ENCODE measurements at places on chromosomes 4 and X. TPM values are rescaled to one million over a fixed set of nuclear protein-coding genes. Genes with fewer than 3 reads are reported as not detected.

DNA sequence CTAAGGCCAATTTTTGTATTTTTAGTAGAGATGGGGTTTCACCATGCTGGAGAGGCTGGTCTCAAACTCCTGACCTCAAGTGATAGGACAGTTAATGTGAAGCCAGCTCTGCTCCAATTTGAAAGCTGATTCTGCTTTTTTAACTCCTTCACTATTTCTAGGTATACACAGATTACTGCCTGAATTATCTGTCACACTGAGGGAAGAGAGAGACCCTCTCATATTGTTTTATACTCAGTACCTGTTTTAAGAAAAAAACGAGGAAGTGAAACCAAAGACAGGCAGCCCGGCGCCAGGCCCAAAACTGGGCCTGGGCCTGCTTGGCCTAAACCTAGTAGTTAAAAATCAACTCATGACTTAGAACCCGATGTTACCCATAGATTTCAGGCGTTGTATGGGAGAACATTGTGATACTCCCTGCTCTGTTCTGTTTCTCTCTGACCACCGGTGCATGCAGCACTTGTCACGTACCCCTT, 1601.5 kb upstream of the PCDH10 start:
- no peak for DNase-seq
- no peaks in the 10 kb centered on the region for H3K27me3 ChIP-seq
- H3K4me3 ChIP-seq: no peak overlapping the region
- no peaks in the 10 kb centered on the region for H3K4me1 ChIP-seq

DNA sequence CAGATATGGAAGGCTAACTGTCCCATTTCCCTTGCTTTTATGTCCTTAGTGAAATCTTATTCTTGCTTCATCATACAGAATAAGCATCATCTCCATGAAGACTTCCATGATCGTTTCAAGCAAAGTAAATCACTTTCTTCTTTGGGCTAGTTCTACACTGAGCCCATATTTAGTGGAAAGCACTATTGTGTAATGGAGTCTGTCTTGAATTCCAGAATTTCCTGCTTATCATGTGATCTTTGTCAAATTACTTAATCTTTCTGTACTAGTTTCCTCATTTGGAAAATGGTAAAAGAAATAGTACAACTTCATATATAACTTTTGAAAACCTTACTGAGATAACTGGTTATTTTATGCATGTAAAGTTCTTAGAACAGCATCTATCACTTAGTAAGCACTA, 7.6 kb downstream of the ANAPC10 start:
- DNase-seq: no peak
- H3K36me3 ChIP-seq: peaks cover 82% of the 10 kb centered on the region
- no peak overlapping the region for H3K27ac ChIP-seq
- no peak overlapping the region for H3K4me3 ChIP-seq

- H3K36me3 ChIP-seq: no peaks in the 10 kb centered on the region
- DNase-seq: no peak
- peaks cover 8% of the 10 kb centered on the region for H3K27me3 ChIP-seq
- H3K4me3 ChIP-seq: no peak overlapping the region
- H3K4me1 ChIP-seq: no peaks in the 10 kb centered on the region
- no peak overlapping the region for H3K27ac ChIP-seq
Measured at GRCh38 chrX:132692066-132692465, 203.2 kb upstream of the MBNL3 start.

GRCh38 chr4:150867148-150867547, 147.9 kb downstream of the LRBA start:
- H3K4me1 ChIP-seq: no peaks in the 10 kb centered on the region
- no peaks in the 10 kb centered on the region for H3K27me3 ChIP-seq
- no peak for DNase-seq
- H3K27ac ChIP-seq: no peak overlapping the region
- peaks cover 27% of the 10 kb centered on the region for H3K36me3 ChIP-seq
- H3K4me3 ChIP-seq: no peak overlapping the region

- no peak for DNase-seq
- H3K4me1 ChIP-seq: no peaks in the 10 kb centered on the region
- no peaks in the 10 kb centered on the region for H3K27me3 ChIP-seq
- H3K27ac ChIP-seq: no peak overlapping the region
- no peaks in the 10 kb centered on the region for H3K36me3 ChIP-seq
Measured at GRCh38 chrX:136999024-136999423, 34.8 kb downstream of the GPR101 start.

- H3K27me3 ChIP-seq: no peaks in the 10 kb centered on the region
- no peak overlapping the region for H3K4me3 ChIP-seq
- no peak overlapping the region for H3K27ac ChIP-seq
- H3K4me1 ChIP-seq: no peaks in the 10 kb centered on the region
Measured at GRCh38 chr4:53076374-53076958, 214.3 kb downstream of the RASL11B start.

DNA sequence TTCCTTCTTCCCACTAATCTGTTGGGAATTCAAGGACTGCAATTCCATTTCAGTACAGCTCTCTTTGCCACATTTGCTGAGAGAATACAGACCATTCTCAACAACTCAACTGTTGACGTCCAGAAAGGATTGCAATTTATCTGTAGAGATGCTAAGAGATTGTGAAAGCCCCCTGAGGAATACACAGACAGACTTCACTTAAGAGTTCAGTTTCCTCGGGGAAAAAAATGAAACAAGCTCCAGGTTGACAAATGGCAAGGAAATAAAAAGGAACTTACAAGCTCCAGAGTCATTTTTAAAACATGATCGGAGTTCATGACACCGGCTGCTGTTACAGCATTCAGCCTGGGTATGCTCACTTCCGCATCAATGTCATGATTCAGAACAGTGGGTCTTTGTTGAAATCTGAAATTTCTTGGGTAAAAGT, 13.8 kb downstream of the TLR10 start:
- peak overlapping the region; percentile 30 for H3K4me3 ChIP-seq
- H3K4me1 ChIP-seq: peaks cover 80% of the 10 kb centered on the region
- DNase-seq: no peak

- H3K27ac ChIP-seq: no peak overlapping the region
- H3K4me1 ChIP-seq: no peaks in the 10 kb centered on the region
- H3K27me3 ChIP-seq: no peaks in the 10 kb centered on the region
- DNase-seq: no peak
- H3K36me3 ChIP-seq: peaks cover 22% of the 10 kb centered on the region
Measured at GRCh38 chr4:56958111-56958517, 19.3 kb downstream of the NOA1 start.

GRCh38 chr4:165834116-165834515, 38.9 kb upstream of the TLL1 start:
- H3K36me3 ChIP-seq: no peaks in the 10 kb centered on the region
- H3K27ac ChIP-seq: no peak overlapping the region
- no peak for DNase-seq
- H3K27me3 ChIP-seq: no peaks in the 10 kb centered on the region
- no peak overlapping the region for H3K4me3 ChIP-seq

GRCh38 chr4:41657561-41657960, 91.0 kb downstream of the PHOX2B start:
- H3K27me3 ChIP-seq: peaks cover 8% of the 10 kb centered on the region
- no peak for DNase-seq
- H3K27ac ChIP-seq: no peak overlapping the region
- no peaks in the 10 kb centered on the region for H3K36me3 ChIP-seq
- no peaks in the 10 kb centered on the region for H3K4me1 ChIP-seq
- H3K4me3 ChIP-seq: no peak overlapping the region

- H3K4me1 ChIP-seq: peaks cover 34% of the 10 kb centered on the region
- no peaks in the 10 kb centered on the region for H3K36me3 ChIP-seq
- no peak for DNase-seq
- peak overlapping the region; percentile 72 for H3K27ac ChIP-seq
Measured at GRCh38 chr4:154366956-154367355, 124.6 kb downstream of the DCHS2 start.

DNA sequence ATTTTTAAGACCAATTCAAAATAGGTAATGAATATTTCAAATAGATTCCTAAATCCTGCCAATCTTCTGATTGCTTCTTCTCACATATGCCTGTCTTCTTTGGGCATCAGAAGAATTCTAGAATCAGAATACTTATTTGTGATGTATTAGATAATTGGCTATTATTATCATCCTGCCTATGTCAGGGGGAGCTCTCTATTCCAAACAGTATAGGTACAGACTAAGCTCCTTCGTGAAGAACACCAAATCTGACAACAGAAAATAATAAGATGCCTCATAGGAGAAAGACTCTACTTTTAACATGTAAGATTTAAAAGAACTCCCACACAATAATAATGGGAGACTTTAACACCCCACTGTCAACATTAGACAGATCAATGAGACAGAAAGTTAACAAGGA, at the start of gene IQCM:
IQCM (minus strand) TSS at position 101 of the 400 bp plus-strand sequence. CDS start 73,152 bp downstream, outside the sequence.
- H3K4me1 ChIP-seq: no peaks in the 10 kb centered on the region
- H3K27ac ChIP-seq: no peak within 1 kb of the TSS
- no peak for DNase-seq

GRCh38 chrX:47091149-47091775, 13.0 kb downstream of the RGN start:
- H3K4me3 ChIP-seq: no peak overlapping the region
- no peaks in the 10 kb centered on the region for H3K4me1 ChIP-seq
- no peaks in the 10 kb centered on the region for H3K36me3 ChIP-seq
- no peaks in the 10 kb centered on the region for H3K27me3 ChIP-seq
- DNase-seq: no peak

GRCh38 chr4:1385373-1386340, 20.6 kb downstream of the NKX1-1 start:
- H3K4me1 ChIP-seq: no peaks in the 10 kb centered on the region
- DNase-seq: peak; percentile 11
- no peak overlapping the region for H3K27ac ChIP-seq

- DNase-seq: no peak
- H3K27ac ChIP-seq: no peak overlapping the region
- no peaks in the 10 kb centered on the region for H3K36me3 ChIP-seq
- H3K4me1 ChIP-seq: no peaks in the 10 kb centered on the region
Measured at GRCh38 chr4:74055096-74055495, 16.6 kb upstream of the CXCL3 start.

DNA sequence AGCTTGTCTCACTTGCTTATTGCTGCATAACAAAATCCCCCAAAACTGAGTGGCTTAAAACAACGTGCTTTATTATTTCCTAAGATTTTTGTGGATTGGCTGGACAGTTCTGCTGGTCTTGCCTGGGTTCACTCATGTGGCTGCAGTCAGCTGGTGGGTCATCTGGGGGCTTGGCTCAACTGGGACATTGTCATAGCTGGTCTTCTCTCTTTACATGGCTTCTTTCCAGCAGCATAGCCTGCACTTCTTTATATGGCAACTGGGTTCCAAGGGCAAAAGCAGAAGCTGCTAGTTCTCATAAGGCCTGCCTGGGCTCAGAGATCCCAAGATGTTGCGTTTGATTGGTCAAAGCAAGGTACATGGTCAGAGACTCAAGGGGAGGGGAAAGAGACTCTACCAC, 33.7 kb upstream of the STAG2 start:
- no peak for DNase-seq
- peaks cover 1% of the 10 kb centered on the region for H3K36me3 ChIP-seq
- H3K27ac ChIP-seq: no peak overlapping the region
- no peaks in the 10 kb centered on the region for H3K4me1 ChIP-seq
- no peaks in the 10 kb centered on the region for H3K27me3 ChIP-seq

- H3K36me3 ChIP-seq: peaks cover 2% of the 10 kb centered on the region
- peaks cover 10% of the 10 kb centered on the region for H3K4me1 ChIP-seq
- no peak overlapping the region for H3K4me3 ChIP-seq
- no peak for DNase-seq
- H3K27ac ChIP-seq: no peak overlapping the region
Measured at GRCh38 chrX:16702700-16703599, 9.5 kb downstream of the CTPS2 start.

- H3K4me1 ChIP-seq: peaks cover 4% of the 10 kb centered on the region
- H3K4me3 ChIP-seq: no peak overlapping the region
- no peak for DNase-seq
- H3K36me3 ChIP-seq: no peaks in the 10 kb centered on the region
- H3K27ac ChIP-seq: no peak overlapping the region
- H3K27me3 ChIP-seq: peaks cover 11% of the 10 kb centered on the region
Measured at GRCh38 chr4:54213001-54213400, 16.1 kb upstream of the PDGFRA start.

DNA sequence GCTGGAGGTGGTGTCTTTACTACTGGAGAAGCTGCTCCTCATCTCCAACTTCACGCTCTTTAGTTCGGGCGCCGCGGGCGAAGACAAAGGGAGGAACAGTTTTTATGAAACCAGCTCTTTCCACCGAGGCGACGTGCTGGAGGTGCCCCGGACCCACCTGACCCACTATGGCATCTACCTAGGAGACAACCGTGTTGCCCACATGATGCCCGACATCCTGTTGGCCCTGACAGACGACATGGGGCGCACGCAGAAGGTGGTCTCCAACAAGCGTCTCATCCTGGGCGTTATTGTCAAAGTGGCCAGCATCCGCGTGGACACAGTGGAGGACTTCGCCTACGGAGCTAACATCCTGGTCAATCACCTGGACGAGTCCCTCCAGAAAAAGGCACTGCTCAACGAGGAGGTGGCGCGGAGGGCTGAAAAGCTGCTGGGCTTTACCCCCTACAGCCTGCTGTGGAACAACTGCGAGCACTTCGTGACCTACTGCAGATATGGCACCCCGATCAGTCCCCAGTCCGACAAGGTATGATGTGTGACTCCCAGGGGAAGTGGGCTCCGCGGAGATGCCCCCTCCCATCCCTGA, 634 bp downstream of the LRAT start:
- peak overlapping the region; percentile 80 for H3K4me3 ChIP-seq
- H3K36me3 ChIP-seq: no peaks in the 10 kb centered on the region
- no peak overlapping the region for H3K27ac ChIP-seq

- H3K4me1 ChIP-seq: no peaks in the 10 kb centered on the region
- H3K4me3 ChIP-seq: no peak overlapping the region
- no peaks in the 10 kb centered on the region for H3K36me3 ChIP-seq
- DNase-seq: no peak
- no peak overlapping the region for H3K27ac ChIP-seq
Measured at GRCh38 chr4:96228463-96228862, 388.6 kb downstream of the PDHA2 start.

- no peak for DNase-seq
- H3K36me3 ChIP-seq: no peaks in the 10 kb centered on the region
- H3K4me3 ChIP-seq: no peak overlapping the region
- no peaks in the 10 kb centered on the region for H3K4me1 ChIP-seq
Measured at GRCh38 chrX:149563359-149563758, 13.6 kb upstream of the HSFX3 start.

- H3K4me3 ChIP-seq: no peak overlapping the region
- no peaks in the 10 kb centered on the region for H3K4me1 ChIP-seq
- no peak overlapping the region for H3K27ac ChIP-seq
- H3K36me3 ChIP-seq: no peaks in the 10 kb centered on the region
- no peak for DNase-seq
Measured at GRCh38 chrX:140141444-140142029, 176.2 kb upstream of the CXorf66 start.

Gene XAGE1B
- not detected for total RNA-seq

Gene USP17L10
- not detected for total RNA-seq

Gene SAGE1
- not detected for total RNA-seq

Gene SYN1
- not detected for total RNA-seq

Gene GYPE
- total RNA-seq: 4.0 TPM

Gene PHKA1
- not detected for total RNA-seq

Gene CT45A2
- not detected for total RNA-seq

Gene DOCK11
- total RNA-seq: 58.6 TPM

Gene ARSJ
- total RNA-seq: not detected

Gene ITIH6
- total RNA-seq: not detected

Gene TMPRSS11A
- not detected for total RNA-seq

Gene FMR1NB
- total RNA-seq: not detected

Gene AKAP4
- total RNA-seq: not detected

Gene TEX13D
- total RNA-seq: not detected

Gene ANKRD50
- 0.61 TPM for total RNA-seq

Gene YY2
- 2.3 TPM for total RNA-seq

Gene RNF128
- total RNA-seq: not detected

Gene FGF5
- total RNA-seq: not detected

Gene GAGE12G
- not detected for total RNA-seq

Gene P2RY10
- 80.5 TPM for total RNA-seq

Gene ADH1B
- total RNA-seq: not detected

Gene SYTL4
- 0.20 TPM for total RNA-seq
